ENCODE measurements at places on chromosomes 2 and 18. TPM values are rescaled to one million over a fixed set of nuclear protein-coding genes. Genes with fewer than 3 reads are reported as not detected.

- DNase-seq, result no peak
These were observed 42.0 kb upstream of the MSH2 start for GRCh38 chr2:47360927-47361326.

DNA sequence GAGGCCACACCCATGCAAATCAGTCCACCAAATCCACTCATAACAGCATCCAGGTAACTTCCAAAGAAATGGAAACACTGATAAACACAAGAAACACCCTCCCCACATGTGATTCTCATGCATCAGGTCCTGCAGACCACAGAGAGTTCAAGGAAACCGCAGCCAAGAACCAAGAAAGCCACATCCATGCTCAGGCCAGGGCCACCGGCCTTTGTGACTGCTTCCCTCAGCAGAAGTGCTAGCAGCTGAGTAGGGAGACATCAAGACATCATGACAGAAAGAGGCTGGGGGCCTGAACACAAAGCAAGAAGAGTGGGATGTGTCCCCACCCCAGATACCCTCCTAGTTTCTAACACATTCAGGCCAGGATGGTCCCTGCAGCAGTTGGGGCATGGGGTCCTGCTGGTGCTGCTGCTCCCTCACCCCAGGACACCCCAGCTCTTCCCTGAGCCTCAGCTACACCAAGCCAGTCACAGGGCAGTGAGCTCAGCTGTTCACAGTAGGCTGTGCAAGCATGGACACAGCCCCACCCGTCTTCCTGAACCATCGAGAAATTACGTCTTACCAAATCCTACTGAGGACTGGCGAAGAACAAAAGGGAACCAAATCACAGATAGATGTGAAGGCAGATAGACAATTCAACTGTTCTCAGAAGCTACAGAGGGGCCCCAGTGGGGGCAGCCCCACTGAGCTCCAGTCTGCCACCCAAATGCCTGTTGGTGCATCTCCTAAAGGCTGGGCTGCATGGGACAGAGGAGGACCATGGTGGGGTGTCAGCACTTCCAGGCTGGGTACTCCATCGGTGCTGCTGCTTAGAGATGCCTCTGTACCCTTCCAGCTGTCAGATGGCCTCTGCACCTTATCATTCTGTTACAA lies 60.9 kb downstream of the HDAC4 start:
- DNase-seq, result no peak

C1GALT1C1L gene
- 0.49 TPM for total RNA-seq

DNA sequence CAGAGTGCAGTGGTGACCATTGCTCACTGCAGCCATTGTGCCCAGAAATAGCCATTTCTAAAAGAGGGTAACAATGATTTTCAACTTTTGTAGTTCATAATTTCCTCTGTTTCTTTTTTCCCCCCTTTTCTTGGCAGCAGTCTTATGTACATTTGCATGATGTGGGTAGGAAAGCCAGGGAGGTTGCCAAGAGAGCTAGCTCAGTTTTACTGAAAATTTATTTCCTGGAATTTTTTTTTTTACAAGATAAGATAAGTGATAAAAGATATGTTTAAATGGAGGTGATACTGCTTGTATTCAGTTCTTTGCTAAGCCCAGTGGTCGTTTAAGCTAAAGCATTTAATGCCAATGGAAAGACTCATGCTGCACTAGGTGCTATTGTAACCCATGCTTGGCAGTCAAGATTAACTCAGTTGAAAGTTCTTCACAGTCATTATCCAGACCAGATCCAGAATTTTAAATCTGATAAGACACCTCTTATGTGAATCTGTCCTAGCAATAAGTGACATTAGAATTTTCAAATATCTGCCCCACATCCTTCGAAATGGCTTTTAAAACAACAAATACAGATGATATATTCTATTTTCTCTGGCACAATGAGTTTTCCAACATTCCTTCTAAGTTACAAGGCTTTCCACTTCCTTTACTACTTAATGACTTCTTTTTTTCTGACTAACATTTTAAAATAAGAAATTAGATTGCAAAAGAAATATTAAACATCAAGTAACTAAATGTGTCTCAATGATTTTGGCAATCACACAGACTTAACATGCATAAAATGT lies 4.4 kb upstream of the ATP8B1 start:
- no peak for DNase-seq

- DNase-seq, result no peak
These were observed 226.6 kb downstream of the NAPG start for GRCh38 chr18:10752382-10752781.

DNA sequence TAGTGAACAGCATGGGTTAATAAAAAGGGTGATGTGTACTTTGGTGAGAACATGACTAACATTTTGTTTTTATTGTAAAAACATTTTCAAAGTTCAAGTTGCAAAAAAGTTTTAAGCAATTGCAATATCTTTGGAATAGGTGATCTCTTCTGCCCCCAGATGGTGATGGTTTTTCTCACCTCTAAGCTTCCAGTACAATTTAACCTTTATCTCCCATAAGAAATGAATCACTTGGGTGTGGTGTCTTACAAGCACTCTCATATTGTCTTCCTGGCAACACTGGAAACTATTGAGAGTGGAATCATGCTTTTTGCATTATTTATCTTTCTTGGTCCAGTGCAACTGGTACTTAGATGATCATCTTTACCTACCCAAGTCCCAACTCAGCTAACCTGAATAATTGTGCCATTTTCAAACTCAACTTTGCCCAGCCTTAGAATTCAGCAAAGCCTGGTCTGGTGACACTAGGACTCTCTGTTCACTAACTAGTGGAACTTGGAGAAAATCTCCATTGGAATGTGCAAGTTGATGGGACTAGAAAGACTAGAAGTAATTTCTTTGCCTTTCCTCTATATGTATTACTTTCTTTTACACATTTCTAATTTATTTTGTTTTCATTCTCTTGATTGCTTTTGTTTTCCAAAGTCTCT lies 964.7 kb upstream of the ZEB2 start:
- DNase-seq, result no peak

- DNase-seq, result no peak
These were observed 17.4 kb downstream of the ASPRV1 start for GRCh38 chr2:69943843-69944525.

DNA sequence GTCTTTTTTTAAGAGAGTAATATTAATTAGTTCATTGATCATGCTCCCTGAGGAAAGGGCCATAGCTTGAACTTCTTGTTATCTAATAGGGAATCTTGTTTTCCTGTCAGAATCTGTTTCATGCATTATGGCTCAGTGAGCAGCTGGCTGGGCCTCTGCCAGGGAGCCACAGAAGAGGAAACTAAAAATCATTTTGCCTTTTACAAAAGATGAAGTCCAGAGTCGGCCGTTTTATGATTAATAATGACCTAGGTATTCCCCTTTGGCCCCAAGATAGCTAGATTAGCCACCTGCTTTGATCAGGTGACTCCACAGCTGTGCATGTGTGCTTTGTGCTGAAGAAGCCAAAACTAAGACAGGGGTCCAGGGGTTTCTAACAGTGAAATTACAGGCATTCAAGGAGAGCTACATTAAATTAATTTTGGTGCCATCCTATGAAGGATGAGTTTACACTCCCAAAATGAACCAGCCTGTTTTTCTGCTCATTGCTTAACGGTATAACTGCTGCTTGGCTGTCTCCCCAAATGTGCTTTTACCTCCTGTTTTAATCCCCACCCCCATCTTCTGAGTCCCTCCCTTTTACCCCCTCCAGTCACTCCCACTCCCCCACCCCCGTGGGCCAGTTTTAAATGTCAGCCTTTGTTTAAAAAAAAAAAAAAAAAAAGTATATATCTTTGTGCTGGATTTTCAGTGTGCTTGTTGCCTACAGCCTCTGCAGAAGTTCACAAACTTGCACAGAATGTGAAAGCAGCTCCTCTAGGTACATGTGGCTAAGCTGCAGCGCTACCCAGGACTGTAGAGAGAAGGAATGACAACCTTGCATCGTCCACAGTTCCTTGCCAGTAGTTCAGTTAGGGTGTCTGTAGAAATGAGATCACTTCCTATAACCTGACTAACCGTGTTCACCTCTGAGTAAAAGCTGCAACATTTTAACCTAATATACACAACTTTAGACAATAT lies 93.1 kb downstream of the CABLES1 start:
- no peak for DNase-seq
